ENCODE measurements at places on chromosomes 7 and 10.

GRCh38 chr7:45978731-45979211, 57.7 kb upstream of the IGFBP3 start:
- DNase-seq, result no peak

GRCh38 chr7:21276471-21277035, 151.3 kb upstream of the SP4 start:
- DNase-seq, result no peak

DNA sequence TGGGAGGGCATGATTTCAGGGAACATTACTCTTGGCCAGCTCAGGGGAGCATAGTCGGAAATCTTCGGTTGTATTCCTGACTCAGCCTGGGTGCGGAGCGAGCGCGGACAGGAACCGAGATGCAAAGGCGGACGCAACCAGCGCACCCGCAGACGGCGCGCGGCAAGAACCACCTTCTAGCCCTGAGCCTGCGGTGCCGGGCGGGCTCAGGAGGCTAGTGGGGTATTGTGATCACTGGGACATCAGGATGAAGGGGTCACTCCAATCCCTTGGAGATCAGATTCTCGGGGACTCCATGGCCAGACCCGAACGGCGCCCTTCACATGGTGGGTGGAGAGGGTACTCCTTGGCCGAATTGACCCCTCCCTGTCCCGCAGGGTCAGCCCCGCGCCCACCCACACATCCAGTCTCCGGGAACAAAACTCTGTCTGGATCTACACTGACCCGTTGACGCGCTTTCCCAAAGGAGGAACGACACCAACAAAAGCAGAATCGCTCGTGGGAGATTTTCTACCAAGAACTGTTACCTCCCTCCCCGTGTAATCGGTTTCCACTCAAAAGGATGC, 730.5 kb downstream of the ZWINT start:
- no peak for DNase-seq

- no peak for DNase-seq
Measured at GRCh38 chr10:82251222-82251906, 376.4 kb downstream of the NRG3 start.

GRCh38 chr10:44981172-44982113, 2.8 kb upstream of the DEPP1 start:
- DNase-seq, result no peak

- DNase-seq, result no peak
Measured at GRCh38 chr10:60282771-60283353, 106.8 kb downstream of the ANK3 start.

DNA sequence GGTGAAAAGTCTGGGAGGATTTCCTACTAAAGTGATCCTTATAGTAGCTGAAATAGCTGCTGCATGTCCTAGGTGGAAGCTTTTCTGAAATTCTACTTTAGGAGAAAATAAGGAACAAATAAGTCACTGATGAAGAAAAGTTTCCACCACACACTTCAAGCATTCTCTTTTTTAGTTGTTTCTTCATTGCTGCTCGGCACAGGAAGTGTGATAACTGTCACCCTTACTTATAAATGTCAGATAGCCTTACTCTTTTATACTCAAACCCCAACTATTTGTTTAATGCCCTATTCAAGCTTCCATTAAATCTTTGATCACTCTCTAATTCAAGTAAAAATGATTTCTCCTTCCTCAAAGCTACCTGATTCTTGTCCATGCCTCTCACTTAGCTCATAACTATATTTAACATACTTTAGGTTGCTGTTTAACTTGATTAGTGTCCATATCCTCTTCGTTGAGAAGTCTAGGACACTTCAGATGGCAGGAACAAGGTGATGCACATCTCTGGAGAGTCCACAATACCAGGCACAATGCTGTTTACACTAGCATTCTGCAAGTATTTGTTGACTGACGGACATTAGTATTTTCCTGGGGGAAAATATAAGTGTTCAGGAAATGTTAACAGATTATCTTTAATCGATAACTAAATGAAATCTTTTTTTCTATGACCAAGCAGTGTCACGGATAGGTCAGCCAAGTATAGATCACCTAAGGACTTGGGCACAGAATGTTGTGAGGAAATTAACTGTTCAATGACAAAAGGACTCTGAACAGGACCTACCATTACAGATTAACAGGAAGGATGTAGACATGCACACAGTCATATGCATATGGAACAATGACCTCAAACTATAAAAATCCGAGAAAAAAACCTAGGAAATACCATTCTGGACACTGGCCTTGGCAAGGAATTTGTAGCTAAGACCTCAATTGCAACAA, 67.4 kb downstream of the ZNF438 start:
- DNase-seq, result no peak

All from stimulated activated CD4-positive, alpha-beta T cell treated with anti-CD3 and anti-CD28 coated beads, TNF-alpha, amount 100 ng/mL, for 48 hours (primary cell).